Stimulated activated memory B cell treated with anti-CD40 and anti-IgM and Interleukin-4, amounts not matched to agents 10 μg/mL and 1 μg/mL and 100 μg/mL, for 72 hours (primary cell): ENCODE measurements at places on chromosomes 4 and X.

- ATAC-seq, result no peak
Observed at GRCh38 chrX:24427747-24428019, 37.4 kb upstream of the PDK3 start.

GRCh38 chr4:85106805-85107336, 140.4 kb upstream of the WDFY3 start:
- no peak for ATAC-seq

DNA sequence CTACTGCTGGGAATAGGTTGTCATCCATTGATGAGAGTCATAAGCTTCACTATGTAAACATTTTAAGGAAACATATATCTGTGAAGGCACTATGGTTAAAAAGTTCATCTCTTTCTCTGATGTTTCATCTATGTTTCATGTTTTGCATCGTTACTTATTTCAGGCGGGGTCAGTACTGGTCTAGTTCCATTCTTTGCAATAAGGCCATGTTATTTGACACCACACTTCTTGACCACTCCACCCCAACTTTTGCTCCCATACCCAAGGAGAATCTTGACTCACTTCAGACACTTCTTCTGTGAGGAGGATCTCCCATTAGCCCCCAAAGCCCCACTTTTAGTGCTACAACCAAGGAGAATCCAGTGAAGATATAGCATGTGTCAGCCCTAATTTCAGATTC, 119.4 kb downstream of the GRIA3 start:
- ATAC-seq, result no peak

DNA sequence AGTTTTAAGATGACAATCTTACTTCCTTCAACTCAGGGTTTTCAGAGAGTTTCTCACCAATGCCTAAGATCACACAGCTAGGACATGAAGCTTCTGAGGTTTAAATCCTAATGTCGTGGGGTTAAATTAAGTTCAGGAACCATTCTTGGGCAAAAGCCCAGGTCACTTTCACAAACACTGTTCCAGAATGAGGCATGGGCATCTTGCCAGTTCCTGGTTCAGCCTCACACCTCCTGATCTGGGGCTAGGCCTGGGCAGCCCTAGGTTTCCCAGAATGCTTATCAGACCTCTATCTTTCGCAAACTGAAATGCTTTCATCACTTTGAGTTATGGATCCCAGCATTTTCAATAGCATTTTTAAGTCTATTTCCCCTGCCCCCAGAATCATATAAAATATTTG, 224.8 kb upstream of the EDA2R start:
- no peak for ATAC-seq

GRCh38 chr4:114187592-114187991, 208.1 kb upstream of the ARSJ start:
- no peak for ATAC-seq

- no peak for ATAC-seq
Observed at GRCh38 chr4:162645381-162645780, 481.6 kb upstream of the FSTL5 start.

- ATAC-seq, result no peak
Observed at GRCh38 chrX:68365341-68365740, 68.0 kb downstream of the OPHN1 start.

- ATAC-seq, result no peak
Observed at GRCh38 chr4:150123796-150124677, 45.8 kb downstream of the DCLK2 start.

DNA sequence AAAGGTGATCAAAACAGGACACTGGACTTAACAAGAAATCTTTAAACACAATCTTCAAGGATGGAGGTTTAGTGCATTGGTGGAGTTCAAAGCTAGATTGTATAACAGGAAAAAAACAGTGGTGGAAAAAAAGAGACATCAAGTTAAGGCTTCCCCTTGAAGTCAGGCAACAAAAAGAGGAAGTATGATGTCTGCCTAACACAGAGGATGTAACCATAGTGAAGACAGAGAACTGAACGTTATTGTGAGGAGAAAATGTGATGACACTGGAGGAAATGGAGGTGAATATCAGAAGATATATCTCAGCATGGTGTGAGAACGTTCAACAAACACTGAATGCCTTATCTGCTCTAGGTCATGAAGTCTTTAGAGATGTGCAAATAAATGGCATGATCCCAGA, 192.4 kb upstream of the AR start:
- no peak for ATAC-seq

DNA sequence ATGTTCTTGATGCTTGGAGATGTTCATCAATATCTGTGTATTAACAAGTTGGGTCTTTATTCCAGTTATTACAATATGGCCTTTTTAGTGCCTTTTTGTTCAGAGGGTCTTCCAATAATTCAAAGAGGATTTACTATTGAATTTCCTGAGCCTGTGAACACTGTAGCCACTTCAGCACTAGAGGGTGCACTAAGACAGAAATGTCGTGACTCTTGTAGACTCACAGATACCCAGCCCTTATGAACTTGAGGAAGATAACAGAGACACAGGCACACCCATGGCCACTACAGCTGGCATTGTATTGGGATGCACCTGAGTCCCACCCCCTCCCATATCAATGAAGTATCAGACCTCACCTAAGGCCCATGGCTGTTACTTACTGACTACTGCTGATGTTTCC, 54.4 kb upstream of the ACTRT1 start:
- no peak for ATAC-seq

GRCh38 chrX:30301963-30302362, 7.2 kb downstream of the NR0B1 start:
- no peak for ATAC-seq
